ENCODE measurements at places on chromosomes 5 and 9.
A peak's percentile ranks its signal among the peaks of the same experiment; 100 is the strongest.

DNA sequence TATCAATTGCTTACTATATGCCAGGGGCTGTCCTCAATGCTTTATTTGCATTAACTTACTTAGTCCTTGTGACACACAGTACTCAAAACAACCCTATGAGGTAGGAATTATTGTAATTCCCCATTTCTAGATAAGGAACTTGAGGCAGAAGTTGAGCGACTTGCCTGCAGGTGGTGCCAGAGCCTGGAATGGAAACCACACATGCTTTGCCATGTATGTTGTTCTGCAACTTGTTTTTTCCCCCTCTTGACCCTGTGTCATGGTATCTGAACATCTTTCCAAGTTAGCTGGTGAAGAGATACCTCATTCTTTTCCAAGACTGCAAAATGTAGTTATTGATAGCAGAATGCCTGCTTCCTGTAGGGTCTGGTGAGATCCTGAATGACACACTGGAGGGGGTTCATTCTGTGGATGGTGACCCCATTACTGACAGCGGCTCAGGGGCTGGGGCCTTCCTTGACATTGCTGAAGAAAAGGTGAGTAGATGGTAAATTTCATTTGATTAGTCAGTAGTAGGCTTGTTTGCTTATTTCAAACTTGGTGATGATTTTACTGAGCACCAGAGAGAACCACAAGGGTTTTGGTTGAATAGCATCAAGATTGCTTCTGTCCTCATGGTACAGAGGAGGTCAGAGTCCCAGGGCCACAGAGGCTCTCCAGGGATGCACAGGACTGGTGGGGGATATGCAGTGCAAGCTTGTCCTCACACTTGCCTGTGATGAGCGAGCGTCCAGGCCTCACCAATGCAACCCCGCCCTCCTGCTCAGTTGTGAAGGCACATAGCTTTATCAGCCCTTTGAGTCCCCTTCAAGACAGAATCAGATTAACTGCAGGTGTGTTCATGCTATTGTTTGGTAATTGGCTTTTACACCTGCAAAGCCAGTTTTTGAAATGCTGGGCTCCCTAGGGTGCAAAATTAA, 57.0 kb downstream of the COL15A1 start:
- H3K4me3 ChIP-seq = no peak overlapping the region
- no peak overlapping the region for H3K27ac ChIP-seq
- peak; percentile 82 for DNase-seq
- no peaks in the 10 kb centered on the region for H3K36me3 ChIP-seq
- peaks cover 4% of the 10 kb centered on the region for H3K27me3 ChIP-seq
- H3K4me1 ChIP-seq = peaks cover 15% of the 10 kb centered on the region

DNA sequence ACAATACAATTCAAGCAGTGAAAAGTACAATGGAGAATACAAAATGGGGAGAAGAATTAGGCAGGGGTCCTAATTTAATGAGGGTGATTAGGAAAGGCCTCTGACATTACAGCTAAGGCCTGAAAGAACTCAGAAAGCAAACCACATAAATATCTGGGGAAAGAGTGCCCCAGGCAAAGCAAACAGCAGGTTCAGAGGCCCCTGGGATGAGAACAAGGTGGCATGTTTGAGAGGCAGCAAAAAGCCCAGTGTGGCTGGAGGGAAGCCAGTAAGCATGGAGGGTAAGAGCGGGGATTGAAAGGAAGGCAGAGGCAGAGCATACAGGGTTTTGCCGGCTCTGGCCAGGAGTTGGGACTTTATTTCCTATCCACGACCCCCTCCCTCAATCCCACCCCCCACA, 33.4 kb upstream of the VDAC1 start:
- no peak overlapping the region for H3K4me3 ChIP-seq
- no peak for DNase-seq
- peaks cover 43% of the 10 kb centered on the region for H3K4me1 ChIP-seq
- no peaks in the 10 kb centered on the region for H3K27me3 ChIP-seq
- no peaks in the 10 kb centered on the region for H3K36me3 ChIP-seq

GRCh38 chr5:172564188-172564587, 76.9 kb upstream of the NEURL1B start:
- DNase-seq = no peak
- H3K4me3 ChIP-seq = no peak overlapping the region
- H3K36me3 ChIP-seq = no peaks in the 10 kb centered on the region

- H3K27ac ChIP-seq = no peak overlapping the region
- no peak overlapping the region for H3K4me3 ChIP-seq
- DNase-seq = no peak
- no peaks in the 10 kb centered on the region for H3K27me3 ChIP-seq
- no peaks in the 10 kb centered on the region for H3K36me3 ChIP-seq
These were observed 796.1 kb downstream of the CDH12 start for GRCh38 chr5:22057012-22057411.

- no peaks in the 10 kb centered on the region for H3K36me3 ChIP-seq
- peaks cover 10% of the 10 kb centered on the region for H3K27me3 ChIP-seq
- H3K4me1 ChIP-seq = no peaks in the 10 kb centered on the region
- H3K4me3 ChIP-seq = no peak overlapping the region
These were observed 29.4 kb upstream of the TMEM250 start for GRCh38 chr9:136147890-136148714.

- H3K4me1 ChIP-seq = no peaks in the 10 kb centered on the region
- H3K4me3 ChIP-seq = no peak overlapping the region
- DNase-seq = no peak
- H3K27me3 ChIP-seq = no peaks in the 10 kb centered on the region
- H3K36me3 ChIP-seq = no peaks in the 10 kb centered on the region
These were observed 51.9 kb upstream of the UBAC1 start for GRCh38 chr9:136013116-136013515.

DNA sequence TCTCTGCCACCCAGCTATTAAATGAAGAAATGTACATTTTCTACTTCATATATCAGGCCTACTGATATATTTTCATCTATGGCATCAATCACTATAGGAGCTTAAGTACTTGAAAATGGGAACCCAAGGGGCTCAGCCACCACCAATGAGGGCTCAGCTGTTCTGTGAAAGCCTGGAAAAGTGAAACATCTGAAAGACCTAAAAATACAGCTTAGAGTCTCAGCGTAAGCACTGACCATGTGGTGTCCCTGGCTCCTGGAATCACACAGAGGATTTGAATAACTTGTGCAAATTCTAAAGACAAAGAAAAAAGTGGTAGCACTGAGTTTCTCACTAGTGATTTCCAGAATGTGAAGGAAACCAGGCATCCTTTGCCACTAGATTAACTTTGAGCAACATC, 64.5 kb downstream of the PTPRD start:
- no peak overlapping the region for H3K4me3 ChIP-seq
- no peak for DNase-seq
- H3K27ac ChIP-seq = no peak overlapping the region
- H3K27me3 ChIP-seq = no peaks in the 10 kb centered on the region
- H3K36me3 ChIP-seq = no peaks in the 10 kb centered on the region

- no peak overlapping the region for H3K27ac ChIP-seq
- peaks cover 26% of the 10 kb centered on the region for H3K27me3 ChIP-seq
- no peaks in the 10 kb centered on the region for H3K36me3 ChIP-seq
- no peaks in the 10 kb centered on the region for H3K4me1 ChIP-seq
- H3K4me3 ChIP-seq = no peak overlapping the region
- DNase-seq = no peak
These were observed 147.9 kb downstream of the MSX2 start for GRCh38 chr5:174872271-174872670.

DNA sequence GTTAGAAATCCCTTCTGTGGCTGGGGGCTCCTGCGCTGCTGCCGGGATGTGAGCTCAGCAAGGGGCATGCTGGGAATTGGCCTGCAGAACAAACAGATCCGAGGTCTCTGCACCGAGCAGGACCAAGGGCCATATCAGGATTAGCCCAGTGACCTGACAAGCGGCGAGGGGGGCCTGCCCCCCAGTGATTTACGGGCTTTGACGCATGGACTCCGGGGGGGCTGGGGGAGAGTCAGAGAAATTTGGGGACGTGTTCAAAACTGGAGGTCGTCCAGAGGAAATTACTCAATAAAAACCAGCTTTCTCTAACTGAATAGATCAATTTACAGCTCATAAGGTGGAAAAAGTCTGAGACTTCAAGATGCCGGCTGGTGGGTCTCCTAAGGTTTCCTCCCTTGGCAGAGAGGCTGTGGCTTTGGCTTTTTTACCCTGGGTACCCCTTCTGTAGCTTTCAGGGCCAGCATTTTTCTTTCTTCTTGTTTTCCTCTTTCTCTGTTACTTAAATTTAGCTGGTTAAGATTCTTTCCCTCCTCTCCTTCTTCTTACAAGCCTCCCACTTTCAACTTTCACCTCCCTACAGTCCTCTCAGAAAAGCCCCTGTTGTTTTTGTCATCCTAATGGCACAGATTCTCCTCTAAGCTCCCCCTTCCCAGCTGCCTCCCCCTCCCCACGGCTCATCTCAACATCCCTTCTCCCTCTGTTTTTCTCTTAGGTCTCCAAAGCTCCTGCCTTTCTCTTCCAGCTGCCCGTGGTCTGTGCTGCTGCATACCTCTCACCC, 551.0 kb downstream of the CCDC171 start:
- DNase-seq = no peak
- no peak overlapping the region for H3K27ac ChIP-seq
- H3K4me1 ChIP-seq = no peaks in the 10 kb centered on the region
- H3K4me3 ChIP-seq = no peak overlapping the region

DNA sequence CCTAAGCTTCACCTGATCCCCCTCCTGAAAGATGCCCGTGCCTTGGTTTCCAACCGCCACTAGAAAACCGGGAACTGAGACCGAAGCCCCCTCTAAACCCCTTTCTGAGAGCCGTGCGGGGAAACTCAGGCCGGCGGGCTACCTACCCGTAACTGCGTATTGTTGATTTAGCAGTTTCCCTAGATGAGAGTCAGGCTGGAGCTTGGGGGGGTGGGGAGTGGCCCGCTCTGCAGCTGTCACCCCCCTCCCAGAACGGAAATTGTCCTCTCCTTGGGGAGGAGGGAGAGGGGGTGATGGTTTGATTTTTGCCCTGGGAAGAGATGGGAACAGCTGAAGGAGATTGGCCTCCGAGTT, 2.5 kb downstream of the CXXC5 start:
- peak overlapping the region; percentile 23 for H3K4me3 ChIP-seq
- no peak for DNase-seq
- no peaks in the 10 kb centered on the region for H3K36me3 ChIP-seq
- H3K4me1 ChIP-seq = peaks cover 31% of the 10 kb centered on the region
- peaks cover 62% of the 10 kb centered on the region for H3K27me3 ChIP-seq
- H3K27ac ChIP-seq = no peak overlapping the region

- no peak overlapping the region for H3K27ac ChIP-seq
- H3K36me3 ChIP-seq = no peaks in the 10 kb centered on the region
- no peak overlapping the region for H3K4me3 ChIP-seq
- no peak for DNase-seq
- H3K4me1 ChIP-seq = peaks cover 5% of the 10 kb centered on the region
- H3K27me3 ChIP-seq = peaks cover 45% of the 10 kb centered on the region
These were observed 1.2 kb downstream of the BNC2 start for GRCh38 chr9:16869131-16869881.

DNA sequence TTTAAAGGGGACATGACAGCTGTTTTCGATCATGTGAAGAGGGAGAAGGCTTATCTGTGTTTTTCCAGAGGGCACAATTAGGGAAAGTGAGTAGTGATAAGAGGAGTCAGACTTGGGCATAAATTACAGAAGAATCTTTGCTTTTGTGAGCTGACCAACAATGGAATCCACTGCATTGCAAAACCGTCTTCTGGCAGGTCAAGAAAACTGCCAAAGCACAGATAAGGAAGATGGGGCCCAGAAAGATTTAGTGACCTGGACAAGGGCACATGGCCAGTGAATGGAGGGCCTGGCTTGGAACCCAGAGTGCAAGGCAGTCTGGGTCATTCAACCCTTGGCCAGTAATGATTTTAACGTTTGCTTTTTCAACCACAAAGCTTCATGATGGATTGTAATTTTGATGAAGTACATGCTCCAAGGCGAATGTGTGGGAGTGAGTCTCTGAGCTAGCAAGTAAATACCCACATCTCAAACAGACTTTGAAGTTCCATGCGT, 153.2 kb upstream of the MAST4 start:
- no peak overlapping the region for H3K4me3 ChIP-seq
- H3K27ac ChIP-seq = no peak overlapping the region
- DNase-seq = no peak
- no peaks in the 10 kb centered on the region for H3K36me3 ChIP-seq
- peaks cover 6% of the 10 kb centered on the region for H3K4me1 ChIP-seq
- H3K27me3 ChIP-seq = no peaks in the 10 kb centered on the region

All from activated naive CD4-positive, alpha-beta T cell treated with anti-CD3 and anti-CD28 coated beads for 36 hours (primary cell).